NCI-H187 (cell line): ENCODE measurements at places on chromosomes 6 and 20.

- no peak for DNase-seq
Observed at GRCh38 chr6:15842727-15843117, 179.9 kb upstream of the DTNBP1 start.

DNA sequence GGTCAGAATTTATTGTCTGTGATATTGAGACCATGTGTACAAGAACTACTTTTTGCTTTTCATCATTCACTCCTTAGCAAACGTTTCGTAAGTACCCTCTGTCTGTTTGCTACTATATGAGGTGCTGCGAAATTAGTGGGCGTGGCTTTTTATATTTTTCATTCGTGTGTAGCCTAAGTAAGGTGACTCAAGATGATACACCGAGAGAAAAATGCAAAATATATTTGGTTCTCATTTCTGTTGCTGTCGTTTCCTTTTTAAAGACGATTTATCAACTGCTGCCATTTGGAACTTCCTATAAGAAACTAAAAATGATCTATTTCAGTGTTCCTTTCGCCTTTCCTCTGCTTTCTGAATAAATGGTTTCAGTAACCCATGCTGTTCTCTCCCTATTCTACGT is 61.2 kb downstream of the VAPB start:
- no peak for DNase-seq

- no peak for DNase-seq
Observed at GRCh38 chr6:144744720-144745119, 459.6 kb downstream of the UTRN start.

GRCh38 chr6:7673063-7673536 is 52.8 kb upstream of the BMP6 start:
- no peak for DNase-seq

- no peak for DNase-seq
Observed at GRCh38 chr20:37311710-37312355, 22.4 kb downstream of the MANBAL start.

GRCh38 chr6:42313038-42313437 is 95.4 kb upstream of the MRPS10 start:
- DNase-seq, result no peak

DNA sequence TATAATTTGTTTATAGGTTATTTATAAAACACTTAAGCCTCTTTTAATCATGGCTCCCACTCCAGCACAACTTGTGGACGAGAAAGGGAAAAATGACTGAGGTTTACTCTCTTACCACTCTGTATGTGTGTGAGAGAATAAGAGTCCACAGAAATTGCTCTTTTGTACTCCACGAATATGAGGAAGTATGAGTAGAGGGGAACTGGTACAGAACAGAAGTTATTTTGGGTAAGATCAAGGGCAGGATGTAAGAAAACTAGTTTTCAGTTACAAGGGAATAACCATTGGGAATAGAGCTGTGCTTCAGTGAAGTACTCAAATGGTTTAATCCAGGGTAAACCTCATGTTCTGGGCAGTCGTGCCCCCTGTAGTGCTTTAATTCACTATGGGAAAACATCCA is 72.6 kb downstream of the REV3L start:
- no peak for DNase-seq

- DNase-seq, result no peak
Observed at GRCh38 chr6:128519132-128519930, 1.1 kb downstream of the PTPRK start.

GRCh38 chr6:33428224-33428965 is 8.5 kb downstream of the SYNGAP1 start:
- no peak for DNase-seq

GRCh38 chr20:60340232-60340631 is 382.0 kb downstream of the CDH26 start:
- no peak for DNase-seq

DNA sequence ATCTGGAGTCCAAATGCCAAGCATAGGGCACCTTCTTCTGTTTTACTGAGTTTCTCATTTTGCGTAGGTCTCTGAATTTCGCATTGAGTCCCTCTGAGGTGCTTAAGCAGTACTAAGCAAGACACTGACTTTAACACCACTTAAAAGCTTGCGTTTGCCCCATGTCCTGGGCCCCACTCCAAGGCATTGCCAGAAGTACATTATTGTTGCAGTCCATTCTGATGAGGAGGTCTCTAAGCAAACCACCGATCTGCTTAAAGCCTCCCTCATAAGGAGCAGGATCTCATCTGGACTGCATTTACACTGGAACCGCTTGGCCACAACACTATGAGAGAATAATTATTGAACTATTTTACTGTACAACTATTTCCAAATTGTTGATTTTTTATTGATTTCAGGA is 16.3 kb downstream of the BMP2 start:
- DNase-seq, result no peak

DNA sequence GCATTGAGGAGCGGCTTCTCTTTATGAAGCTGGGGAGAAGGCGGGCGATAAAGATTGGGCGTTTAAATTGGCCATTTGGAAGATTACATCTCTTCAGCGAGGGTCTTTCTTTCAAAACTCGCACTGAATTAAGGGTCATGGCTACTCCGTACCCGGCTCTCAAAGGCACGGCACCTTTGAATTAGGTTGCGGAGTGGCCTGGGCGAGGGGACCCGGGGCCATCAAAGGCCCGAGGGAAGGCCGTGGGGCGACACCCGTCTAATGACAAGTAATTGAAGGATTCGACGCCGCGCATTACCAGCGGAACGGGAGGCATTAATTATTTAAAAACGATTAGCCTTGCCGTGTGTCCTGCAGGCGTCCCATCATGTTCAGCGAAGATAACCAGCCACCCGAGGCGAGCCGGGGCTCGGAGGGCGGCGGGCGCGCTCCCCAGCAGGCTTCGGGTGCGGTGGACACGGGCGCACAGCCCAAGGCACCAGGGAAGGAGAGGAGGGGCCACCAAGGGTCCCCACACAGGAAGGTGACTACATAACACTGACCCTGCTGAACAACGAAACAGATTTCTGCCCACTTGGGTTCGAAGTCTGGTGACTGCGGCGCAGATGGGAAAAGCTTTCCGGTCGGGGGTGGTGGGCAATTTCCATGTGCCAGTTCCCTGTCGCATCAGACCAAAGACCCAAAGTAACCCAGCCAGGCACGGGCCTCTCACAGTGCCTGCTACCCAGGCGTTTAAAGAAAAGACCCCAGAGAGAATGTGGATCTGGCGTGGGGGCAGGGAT is 7.4 kb downstream of the FOXA2 start:
- DNase-seq, result no peak

GRCh38 chr6:133244519-133244918 is 3.4 kb downstream of the EYA4 start:
- no peak for DNase-seq

GRCh38 chr6:157760589-157761330 is 62.3 kb upstream of the SNX9 start:
- DNase-seq, result no peak

- peak; percentile 4 for DNase-seq
Observed at GRCh38 chr20:53003420-53004154, 31.4 kb downstream of the TSHZ2 start.

DNA sequence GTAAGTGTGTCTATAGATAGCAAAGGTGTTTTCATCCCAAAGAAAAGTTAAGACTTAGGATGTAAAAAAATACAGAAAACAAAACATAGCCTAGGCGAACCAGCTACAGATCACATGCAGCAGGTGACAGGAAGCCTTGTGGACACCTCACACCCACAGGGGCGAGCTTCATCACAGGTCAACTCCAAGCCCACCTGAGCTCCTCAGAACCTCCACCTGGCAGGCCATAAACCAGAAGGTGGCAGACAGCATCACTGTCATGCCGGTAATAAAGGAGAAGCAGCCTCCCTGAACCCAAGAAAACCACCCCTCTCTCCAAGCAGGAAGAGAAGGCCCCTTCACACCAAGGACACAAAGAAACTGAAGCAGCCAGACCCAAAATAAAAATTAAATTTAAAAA is 1.0 kb downstream of the RALGAPA2 start:
- DNase-seq, result no peak

- no peak for DNase-seq
Observed at GRCh38 chr6:63635215-63635587, 401 bp upstream of the PHF3 start.

DNA sequence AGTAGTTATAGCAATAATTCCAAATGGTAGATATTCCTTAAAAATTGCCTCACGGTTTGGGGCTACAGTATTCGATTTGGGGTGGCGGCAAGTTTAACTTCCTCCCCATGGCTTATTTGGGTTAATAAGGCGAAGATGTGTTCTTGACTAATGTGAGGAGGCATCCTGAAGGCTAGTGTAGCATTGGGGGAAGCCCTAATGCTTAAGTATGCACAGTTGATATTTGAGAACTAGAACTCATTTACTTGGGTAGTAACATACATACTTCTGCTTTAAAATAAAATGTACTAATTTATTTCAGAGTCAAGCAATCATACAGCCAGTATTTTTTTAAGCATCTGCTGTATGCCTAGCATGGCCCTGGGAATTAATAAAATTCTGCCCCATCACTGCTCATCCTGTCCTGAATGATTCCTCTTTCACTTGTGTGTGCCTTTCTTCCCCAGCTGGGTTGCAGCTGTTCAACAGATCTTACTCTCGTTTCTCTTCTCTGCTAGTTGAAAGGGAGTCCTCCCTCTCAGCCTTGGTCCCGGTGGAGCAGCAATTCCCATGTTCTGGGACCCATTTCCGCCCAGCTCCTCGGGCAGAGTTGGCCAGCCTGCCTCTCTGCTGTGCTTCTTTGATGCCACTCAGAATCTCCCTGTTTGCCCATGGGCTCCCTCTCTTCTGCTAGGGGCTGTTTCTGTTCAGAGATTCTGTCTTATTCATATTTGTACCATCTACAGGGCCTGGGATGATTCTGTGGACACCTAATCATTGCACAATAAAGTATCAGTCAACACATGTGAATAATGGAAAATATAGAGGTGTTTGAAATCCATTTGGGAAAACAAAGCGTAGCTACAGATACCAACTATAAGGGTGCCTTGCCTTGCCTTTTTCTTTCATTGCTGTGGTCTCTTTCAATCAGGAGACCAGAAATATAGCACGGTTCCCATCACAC is 104.8 kb downstream of the ARID1B start:
- no peak for DNase-seq

DNA sequence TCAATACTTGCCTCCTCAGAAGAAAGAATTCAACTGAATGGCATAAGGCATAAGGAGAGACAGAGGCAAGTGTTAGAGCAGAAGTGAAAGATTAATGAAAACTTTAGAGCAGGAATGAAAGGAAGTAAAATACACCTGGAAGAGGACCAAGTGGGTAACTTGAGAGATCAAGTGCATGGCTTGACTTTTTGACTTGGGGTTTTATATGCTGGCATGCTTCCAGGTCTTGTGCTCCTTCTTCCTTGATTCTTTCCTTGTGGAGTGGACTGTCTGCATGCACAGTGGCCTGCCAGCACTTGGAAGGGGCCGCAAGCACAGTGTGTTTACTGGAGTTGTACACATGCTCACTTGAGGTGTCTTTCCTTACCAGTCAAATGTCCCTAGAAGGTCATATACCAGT is 222.1 kb upstream of the UFL1 start:
- no peak for DNase-seq

DNA sequence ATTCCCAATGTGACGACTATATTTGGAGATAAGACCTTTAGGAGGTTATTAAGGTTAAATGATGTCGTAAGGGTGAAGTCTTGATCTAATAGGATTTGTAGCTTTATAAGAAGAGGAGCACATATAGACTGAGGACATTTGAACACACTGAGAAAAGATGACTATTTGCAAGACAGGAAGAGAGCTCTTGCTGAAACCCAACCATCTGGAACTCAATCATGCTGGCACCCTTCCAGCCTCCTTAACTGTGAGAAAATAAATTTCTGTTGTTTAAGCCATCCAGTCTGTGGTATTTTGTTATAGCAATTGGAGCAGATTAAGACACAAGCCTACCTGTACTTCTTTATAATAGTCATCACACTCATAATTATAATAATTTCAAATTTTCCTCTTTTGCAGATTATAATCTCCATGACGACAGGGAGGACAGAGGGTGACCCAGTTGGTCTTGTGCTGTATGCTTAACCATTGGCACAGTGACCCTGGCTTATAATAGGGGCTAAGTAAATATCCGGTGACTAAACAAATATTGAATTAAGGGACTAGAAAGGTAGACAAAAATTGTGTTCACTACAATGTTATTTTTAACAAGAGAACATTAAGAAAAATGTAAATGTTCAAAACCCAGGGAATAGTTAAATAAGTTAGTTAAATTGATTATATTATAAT is 206.4 kb upstream of the HDDC2 start:
- no peak for DNase-seq

GRCh38 chr6:2129182-2129621 is 116.2 kb downstream of the GMDS start:
- DNase-seq, result no peak

GRCh38 chr20:19903168-19903811 is 113.9 kb upstream of the NAA20 start:
- no peak for DNase-seq
